ENCODE measurements at places on chromosomes 7 and 10.

DNA sequence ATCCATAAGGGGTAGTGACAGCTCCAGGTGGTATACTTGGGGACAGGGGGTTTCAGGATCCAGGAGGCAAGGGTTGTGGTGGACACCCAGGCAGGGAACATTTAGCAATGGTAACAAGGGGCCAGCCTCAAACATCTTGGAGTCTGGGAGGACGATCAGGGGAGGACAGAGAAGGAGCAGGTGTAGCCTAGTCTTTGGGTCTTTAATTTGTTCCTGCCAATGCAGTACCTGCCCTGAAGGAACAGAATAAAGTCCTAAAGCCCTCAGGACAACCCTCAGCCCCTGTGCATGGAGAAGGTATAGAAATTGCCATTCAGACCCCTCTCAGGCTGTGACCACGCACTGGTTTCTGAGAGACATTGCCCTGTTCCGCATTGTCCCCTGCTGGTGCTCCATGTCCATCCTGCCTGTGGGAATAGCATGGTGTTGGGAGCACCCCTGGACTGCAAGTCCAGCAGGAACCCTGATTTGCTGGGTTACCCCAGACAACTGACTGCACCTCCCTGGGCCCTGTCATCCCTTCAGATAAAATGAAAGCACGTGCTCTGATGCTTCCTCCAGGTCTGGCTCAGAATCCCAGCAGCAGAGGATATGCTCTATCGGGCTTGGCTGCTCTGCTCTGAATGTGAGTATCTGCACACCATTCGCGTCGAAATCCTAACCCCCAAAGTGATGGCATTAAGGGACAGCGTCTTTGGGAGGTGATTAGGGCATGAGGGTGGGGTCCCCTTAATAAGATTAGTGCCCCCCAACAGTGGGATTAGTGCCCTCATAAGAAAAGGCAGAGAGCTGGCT is 24.2 kb downstream of the DDC start:
- H3K27ac ChIP-seq = no peak overlapping the region
- no peaks in the 10 kb centered on the region for H3K36me3 ChIP-seq
- H3K4me1 ChIP-seq = no peaks in the 10 kb centered on the region
- H3K27me3 ChIP-seq = peaks cover 7% of the 10 kb centered on the region
- H3K4me3 ChIP-seq = no peak overlapping the region
- no peak for DNase-seq

- H3K4me3 ChIP-seq = no peak overlapping the region
- H3K36me3 ChIP-seq = no peaks in the 10 kb centered on the region
- H3K27ac ChIP-seq = no peak overlapping the region
- DNase-seq = no peak
- H3K27me3 ChIP-seq = peaks cover 4% of the 10 kb centered on the region
Observed at GRCh38 chr7:44733708-44734481, 14.8 kb upstream of the ZMIZ2 start.

DNA sequence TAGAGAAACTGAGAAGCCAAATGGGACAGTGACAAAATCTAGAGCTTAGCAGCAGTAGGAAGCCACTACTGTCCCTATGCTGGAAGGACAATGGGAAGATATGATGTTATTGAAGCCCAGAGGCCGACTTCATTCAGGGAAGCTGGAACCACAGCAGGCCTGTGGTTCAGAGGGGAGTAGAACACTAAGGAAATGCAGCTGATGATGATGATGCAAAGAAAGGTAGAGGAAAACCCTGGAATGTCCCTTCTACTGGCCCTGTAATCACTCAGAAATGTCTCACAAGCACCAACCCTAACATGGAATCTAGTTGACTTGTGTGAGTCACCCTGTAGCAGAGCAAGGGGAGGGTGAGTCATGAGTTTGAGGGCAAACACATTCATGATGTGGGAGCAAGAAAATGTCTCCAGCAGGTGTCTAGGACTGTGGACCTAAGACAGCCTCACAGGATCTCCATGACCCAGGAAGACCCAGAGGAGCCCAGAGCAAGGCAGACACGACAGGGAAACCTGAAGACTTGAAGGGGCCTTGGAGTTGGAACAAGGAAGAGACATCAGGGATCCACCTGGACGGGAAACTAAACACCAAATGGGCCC is 37.0 kb upstream of the LRRC17 start:
- H3K4me1 ChIP-seq = peaks cover 34% of the 10 kb centered on the region
- no peak overlapping the region for H3K4me3 ChIP-seq
- DNase-seq = peak; percentile 35
- peaks cover 3% of the 10 kb centered on the region for H3K36me3 ChIP-seq
- H3K27me3 ChIP-seq = peaks cover 9% of the 10 kb centered on the region
- no peak overlapping the region for H3K27ac ChIP-seq

DNA sequence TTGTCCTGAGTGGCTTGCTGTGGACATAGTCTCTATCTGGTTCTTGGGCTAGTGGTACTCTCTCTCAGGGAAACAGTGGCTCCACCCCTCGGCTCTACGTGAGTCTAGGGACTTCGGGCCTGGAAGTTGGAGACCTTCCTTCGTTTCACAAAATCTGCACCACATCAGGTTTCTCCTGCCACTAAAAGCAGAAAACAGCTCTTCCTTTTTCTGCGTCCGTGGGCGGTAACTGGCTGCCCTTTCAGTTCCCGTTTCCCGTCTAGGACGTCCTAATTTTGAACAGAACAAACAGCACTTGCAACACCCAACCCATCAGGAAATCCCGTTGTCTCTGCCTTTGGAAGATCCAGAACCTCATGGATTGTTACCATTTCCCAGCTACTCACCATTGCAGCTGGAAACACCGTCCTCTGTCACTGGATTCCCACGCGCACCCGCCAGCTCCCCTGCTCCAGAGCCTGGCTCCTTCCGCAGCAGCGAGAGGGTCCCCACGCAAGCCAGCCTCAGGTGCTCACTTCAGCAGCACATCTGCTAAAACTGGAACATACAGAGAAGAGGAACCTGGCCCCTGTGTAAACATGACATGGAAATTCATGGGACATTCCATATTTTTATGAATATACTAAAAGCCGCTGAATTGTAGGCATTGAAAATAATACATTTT is 311.4 kb upstream of the AKR1E2 start:
- DNase-seq = no peak
- H3K4me1 ChIP-seq = peaks cover 11% of the 10 kb centered on the region
- no peak overlapping the region for H3K27ac ChIP-seq
- peak overlapping the region; percentile 25 for H3K4me3 ChIP-seq
- H3K27me3 ChIP-seq = peaks cover 13% of the 10 kb centered on the region

DNA sequence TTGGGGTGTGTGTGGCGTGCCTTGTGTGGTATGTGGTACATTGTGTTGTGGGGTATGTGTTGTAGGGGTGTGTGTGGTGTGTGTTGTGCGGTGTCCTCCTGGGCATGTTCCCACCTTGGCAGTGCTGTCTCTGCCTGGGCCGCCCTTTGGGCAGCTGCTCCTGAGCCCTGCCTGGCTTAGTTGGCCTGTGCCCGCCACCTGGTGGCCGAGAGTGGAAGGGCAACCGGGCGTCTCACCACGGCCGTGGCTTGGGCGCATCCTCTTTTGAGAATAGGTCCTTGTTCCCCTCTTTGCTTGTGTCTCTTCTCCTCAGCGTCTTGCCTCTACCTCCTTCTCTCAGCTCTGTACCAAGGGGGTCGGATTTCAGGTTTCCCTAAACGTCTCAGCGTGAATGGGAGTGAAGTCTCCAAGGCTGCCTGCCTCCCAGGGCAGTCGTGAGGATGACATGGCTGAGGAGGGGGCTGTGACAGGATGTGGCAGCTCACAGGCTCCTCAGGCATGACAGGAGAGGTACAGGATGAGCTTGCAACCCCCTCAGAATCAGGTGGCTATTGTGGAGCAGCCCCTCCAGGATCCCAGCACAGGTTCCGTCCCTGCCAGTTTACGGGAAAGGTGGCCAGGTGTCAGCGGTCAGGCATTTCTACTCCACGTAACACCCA is 98.4 kb upstream of the PODXL start:
- no peak overlapping the region for H3K27ac ChIP-seq
- no peaks in the 10 kb centered on the region for H3K36me3 ChIP-seq
- H3K4me3 ChIP-seq = no peak overlapping the region
- peak; percentile 85 for DNase-seq
- no peaks in the 10 kb centered on the region for H3K4me1 ChIP-seq

DNA sequence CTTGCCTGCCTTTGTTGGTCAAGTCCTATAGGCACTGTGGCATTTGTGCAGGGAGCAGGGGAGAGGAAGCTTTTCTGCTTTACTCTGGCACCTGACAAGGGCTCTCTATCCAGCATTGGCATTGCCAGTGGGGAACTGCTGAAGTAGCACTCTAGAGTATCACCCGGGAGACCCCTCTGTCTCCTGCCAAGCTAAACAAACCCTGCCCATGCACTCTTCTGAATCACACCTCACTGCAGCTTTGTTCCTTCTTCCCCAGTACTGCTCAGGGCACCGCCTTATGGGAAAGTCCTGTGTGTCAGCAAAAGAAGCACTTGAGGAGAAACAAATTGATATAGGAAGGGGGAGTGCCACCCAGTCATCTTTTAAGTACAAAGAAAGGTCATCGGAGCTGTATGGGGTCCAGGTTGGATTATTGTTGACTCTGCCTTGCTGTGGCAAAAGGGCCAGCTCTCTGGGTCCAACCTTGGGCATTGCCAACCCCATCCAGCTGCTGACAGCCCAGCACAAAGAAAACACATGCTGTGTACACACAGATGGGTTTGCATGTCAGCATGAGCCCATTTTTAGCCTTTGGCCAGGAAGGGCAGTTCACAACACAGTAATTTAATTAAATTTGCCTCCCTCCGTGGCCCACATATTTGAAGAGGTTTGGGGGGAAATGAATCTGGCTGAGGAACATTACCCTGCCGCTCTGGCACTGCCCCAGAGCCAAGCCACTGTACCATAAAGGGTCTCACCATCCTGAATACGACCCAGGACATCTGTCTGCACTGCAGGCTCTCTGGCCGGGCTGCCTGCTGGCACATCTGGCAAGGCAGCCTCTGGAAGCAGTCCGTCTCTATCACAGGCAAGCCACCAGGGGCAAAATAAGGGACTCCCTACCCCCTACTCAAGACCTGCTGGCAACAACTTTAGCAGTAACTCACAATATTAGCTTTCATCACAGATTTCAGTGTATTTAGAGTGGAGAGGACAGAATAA is 13.1 kb downstream of the LRRC4 start:
- H3K36me3 ChIP-seq = peaks cover 15% of the 10 kb centered on the region
- DNase-seq = no peak
- no peaks in the 10 kb centered on the region for H3K27me3 ChIP-seq
- no peak overlapping the region for H3K4me3 ChIP-seq
- H3K27ac ChIP-seq = no peak overlapping the region
- peaks cover 7% of the 10 kb centered on the region for H3K4me1 ChIP-seq

GRCh38 chr10:113381416-113381815 is 171.4 kb upstream of the HABP2 start:
- no peak overlapping the region for H3K27ac ChIP-seq
- peaks cover 42% of the 10 kb centered on the region for H3K27me3 ChIP-seq

- H3K4me3 ChIP-seq = no peak overlapping the region
- H3K4me1 ChIP-seq = no peaks in the 10 kb centered on the region
- DNase-seq = no peak
- H3K27ac ChIP-seq = no peak overlapping the region
- H3K27me3 ChIP-seq = no peaks in the 10 kb centered on the region
Observed at GRCh38 chr10:129609551-129609950, 142.5 kb downstream of the MGMT start.

DNA sequence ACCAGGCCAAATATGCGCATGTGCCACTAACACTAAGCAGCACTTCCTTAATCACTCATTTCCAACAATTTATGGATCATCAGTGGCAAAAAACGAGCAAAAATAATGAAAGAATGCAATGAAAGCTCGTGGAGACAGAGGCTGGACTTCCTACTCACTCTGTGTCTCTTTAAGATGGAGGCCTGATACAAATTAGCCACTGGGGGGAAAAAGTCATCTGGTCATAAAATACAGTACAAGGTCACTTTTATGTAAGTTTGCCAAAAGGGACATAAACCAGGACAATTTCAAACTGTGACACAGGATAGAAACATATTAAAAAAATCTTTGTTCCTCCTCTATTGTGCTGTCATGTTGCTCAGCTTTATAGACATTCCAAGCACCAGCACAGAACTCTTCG is 101.7 kb downstream of the LMBR1 start:
- H3K27me3 ChIP-seq = no peaks in the 10 kb centered on the region
- no peak for DNase-seq
- H3K27ac ChIP-seq = no peak overlapping the region
- no peak overlapping the region for H3K4me3 ChIP-seq

- H3K27me3 ChIP-seq = no peaks in the 10 kb centered on the region
- no peaks in the 10 kb centered on the region for H3K36me3 ChIP-seq
- peaks cover 8% of the 10 kb centered on the region for H3K4me1 ChIP-seq
- DNase-seq = no peak
Observed at GRCh38 chr7:115410972-115411686, 489.2 kb downstream of the MDFIC start.

GRCh38 chr7:132941428-132941827 is 140.5 kb downstream of the CHCHD3 start:
- no peak overlapping the region for H3K27ac ChIP-seq
- H3K4me3 ChIP-seq = no peak overlapping the region
- no peak for DNase-seq

- H3K27ac ChIP-seq = peak overlapping the region; percentile 45
- H3K4me1 ChIP-seq = peaks cover 26% of the 10 kb centered on the region
- H3K4me3 ChIP-seq = no peak overlapping the region
- H3K27me3 ChIP-seq = no peaks in the 10 kb centered on the region
- peaks cover 72% of the 10 kb centered on the region for H3K36me3 ChIP-seq
Observed at GRCh38 chr10:26543567-26544306, 105.6 kb downstream of the APBB1IP start.

GRCh38 chr7:82481499-82482097 is 38.0 kb upstream of the CACNA2D1 start:
- no peaks in the 10 kb centered on the region for H3K4me1 ChIP-seq
- no peak for DNase-seq
- H3K36me3 ChIP-seq = no peaks in the 10 kb centered on the region
- no peak overlapping the region for H3K4me3 ChIP-seq
- H3K27ac ChIP-seq = no peak overlapping the region
